HS-27A (cell line): ENCODE measurements at places on chromosomes 13 and 19.

GRCh38 chr13:20090349-20090748 lies 70.5 kb downstream of the GJA3 start:
- DNase-seq, result no peak

DNA sequence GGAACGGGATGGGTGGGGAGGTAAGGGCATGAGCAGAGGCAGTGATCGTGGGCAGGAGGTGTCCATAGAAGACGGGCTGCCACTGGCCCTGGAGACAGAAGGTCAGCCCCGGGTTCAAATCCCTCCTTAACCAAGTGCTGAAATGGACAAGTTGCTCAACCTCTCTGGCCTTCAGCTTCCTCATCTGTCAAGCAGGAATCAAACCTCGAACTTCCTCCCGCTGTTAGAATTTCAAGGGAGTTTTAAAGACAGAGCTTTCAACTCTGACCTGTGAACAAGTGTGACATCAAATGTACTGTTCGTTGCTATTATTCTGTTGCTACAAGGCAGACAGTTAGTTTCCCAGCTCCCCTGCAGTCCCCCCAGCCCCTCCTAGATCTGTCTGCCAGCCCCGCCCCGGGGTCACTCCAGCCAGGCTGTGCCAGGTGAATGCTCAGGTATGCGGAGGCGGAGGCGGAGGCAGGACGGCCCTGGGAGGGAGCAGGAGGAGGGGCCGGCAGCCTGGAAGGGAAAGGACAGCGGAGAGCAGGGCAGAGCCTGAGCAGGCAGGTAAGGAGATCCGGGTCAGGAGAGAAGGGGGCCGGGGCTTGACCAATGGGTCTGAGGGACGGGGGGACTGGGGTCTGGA lies at the start of gene EPS8L1:
Gene EPS8L1 (plus strand): TSS at position 499 of the 628 bp plus-strand sequence. CDS start 576 bp downstream, outside the sequence.
- DNase-seq, result no peak

DNA sequence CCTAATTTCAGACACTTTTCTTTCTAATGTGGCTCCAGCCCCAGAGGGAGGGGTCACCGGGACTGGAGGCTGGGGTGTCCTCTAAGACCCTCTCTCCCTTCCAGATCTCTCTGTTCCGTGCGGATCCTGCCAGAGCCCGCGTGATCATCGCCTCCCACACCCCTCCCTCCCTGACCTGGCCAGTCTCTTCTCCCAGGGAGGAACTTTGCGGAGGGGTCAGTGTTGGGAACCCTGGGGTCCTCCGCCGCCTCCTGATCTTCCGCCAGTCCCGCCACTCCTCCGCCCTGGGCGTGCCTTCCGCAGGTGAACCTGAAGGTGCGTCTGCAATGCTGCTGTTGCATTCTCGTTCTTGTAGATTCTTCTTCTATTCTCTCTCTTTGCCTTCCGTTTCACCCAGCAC lies 9.1 kb downstream of the SOX21 start:
- DNase-seq, result no peak

DNA sequence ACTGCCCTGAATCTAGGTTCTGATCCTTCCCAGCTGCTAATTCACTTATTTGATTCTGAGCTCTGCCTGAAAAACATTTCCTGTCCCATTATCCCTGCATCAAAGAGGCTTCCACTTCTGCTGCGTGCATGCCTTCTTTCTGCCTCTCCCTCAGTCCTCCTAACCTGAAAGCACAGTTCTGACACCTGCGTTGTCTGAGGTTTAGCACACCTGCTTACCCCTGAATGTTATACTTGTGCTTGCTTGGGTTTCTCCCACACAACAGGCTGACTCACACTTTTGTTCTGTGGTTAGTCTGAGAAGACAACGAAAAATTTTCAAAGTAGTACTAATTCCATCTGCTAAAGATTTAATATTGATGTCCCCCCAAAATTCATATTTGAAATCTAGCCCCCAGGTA lies 3.1 kb upstream of the SOHLH2 start:
- DNase-seq, result no peak
